Caki2 (cell line): ENCODE measurements at places on chromosomes 6 and 20. TPM values are rescaled to one million over a fixed set of nuclear protein-coding genes. Genes with fewer than 3 reads are reported as not detected.

DNA sequence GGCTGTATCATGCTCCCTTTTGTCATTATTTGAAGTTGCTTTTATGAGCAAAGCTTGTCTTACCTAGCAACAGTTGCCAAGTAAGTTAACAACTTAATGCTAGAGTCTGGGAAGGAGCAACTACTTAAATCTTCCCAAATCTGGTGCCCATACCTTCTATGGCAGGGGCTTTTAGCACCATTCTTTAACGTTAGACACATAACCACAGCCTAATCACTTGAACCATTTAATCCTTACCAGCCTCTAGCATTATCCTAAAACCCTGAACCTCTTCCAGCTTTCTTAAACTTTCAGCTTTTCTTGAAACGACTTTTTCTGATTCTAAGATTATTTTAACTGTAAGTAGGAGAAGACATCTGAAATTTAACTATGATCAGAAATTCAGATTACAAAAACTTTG is at the start of gene C6orf163:
Gene C6orf163 (plus strand): TSS at position 83 of the 400 bp plus-strand sequence. CDS start 287 bp downstream, at position 370.
- no peak for DNase-seq

DNA sequence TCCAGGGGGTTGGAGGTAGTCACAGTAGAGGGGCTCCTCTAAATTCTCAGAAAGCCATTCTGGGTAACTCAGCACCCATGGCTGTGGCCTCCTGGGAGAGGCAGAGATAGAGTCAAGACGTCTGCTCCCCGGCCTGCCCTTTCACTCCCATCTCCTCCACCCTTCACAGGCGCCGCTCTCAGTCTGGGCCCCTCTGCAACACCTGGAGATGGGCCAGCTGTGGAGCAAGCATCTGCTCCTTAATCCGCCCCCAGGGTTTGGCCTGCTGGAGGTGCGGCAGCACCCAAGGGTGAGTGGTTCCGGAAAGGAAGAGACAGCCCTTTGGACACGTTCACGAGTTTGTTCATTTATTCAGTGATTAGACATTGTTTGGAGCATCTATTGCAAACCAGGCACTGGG is 271.3 kb downstream of the BMP7 start:
- DNase-seq = no peak

TRIM38 gene
- total RNA-seq = 5.8 and 6.7 TPM in 2 replicates

BMP6 gene
- 6.4 and 7.5 TPM in 2 replicates for total RNA-seq

CTAGE9 gene
- not detected in 2 replicates for total RNA-seq
